Tibial nerve (tissue), 4 donors: ENCODE measurements at places on chromosomes 13 and 19.

- no peak for DNase-seq
Measured at GRCh38 chr13:106373989-106374572, 161.4 kb downstream of the EFNB2 start.

- no peak for DNase-seq
Measured at GRCh38 chr13:113863524-113864272, at the start of gene GAS6. Gene GAS6 (minus strand): TSS chr13:113864076. CDS start chr13:113863920, 156 bp downstream.

DNA sequence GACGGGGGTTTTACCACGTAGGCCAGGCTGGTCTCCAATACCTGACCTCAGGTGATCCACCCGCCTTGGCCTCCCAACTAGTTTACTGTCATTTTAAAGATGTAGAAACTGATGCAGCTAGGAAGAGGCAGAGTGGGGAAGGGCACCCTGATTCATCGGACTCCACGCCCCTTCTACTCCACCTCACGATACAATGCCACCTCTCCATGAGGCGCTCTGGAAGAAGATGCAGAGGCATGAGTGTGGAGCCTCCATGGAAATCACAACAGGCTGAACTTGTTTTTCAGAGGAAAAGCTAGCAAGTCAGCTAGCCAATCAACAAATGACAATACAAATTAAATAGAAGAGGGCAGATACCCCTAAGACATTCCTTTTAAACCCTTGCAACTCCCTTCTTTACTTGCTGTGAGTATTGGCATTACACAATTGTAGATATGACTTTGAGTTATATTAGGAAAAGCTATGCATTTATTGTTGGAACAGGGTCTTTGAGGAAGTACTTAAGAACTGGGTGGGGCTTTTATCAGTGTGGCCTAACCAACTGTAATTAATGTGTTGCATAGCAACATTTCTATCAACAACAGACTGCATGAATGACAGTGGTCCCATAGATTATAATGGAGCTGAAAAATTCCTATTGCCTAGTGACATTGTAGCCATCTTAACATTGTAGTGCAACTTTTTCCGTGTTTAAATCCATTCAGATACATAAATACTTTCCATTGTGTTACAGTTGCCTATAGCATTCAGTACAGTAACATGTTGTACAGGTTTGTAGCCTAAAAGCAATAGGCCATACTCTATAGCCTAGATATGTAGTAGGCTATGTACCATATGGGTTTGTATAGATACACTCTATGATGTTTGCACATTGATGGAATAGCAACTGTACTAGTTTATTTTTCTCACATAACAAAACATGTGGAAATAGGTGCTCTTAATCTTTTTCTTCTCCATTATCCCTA lies 17.6 kb downstream of the WDFY2 start:
- DNase-seq = no peak

DNA sequence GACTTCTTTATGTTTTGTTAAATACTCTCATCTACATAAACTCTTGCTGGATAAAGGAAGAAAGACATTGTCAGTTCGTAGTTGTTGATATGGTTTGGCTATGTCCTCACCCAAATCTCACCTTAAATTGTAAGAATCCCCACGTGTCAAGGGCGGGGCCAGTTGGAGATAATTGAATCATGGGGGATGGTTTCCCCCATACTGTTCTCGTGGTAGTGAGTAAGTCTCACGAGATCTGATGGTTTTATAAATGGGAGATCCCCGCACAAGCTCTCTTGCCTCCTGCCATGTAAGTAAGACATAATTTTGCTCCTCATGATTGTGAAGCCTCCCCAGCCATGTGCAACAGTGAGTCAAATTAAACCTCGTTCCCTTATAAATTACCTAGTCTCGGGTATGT lies 3.6 kb downstream of the ADGRE1 start:
- DNase-seq = no peak

DNA sequence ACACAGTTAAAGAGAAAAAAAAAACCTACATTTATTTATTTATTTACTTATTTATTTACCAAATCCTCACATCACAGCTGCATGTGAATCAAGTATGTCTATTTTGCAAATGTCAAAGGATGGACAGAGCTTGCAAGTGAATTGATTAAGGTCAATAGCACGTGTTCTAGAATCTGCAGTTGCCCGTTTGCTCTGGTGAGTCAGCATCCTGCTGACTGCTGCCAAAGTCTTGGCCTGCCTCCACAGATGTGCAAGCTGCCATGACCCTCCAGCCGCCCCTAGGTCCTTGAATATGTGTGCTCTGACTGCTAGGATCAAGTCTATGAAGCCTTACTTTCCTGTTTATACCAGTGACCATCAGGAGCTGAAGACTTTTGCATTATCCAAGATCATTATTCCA lies 320.6 kb downstream of the GPC5 start:
- no peak for DNase-seq
